ENCODE measurements at places on chromosomes 1 and 21. TPM values are rescaled to one million over a fixed set of nuclear protein-coding genes. Genes with fewer than 3 reads are reported as not detected.

- no peak for DNase-seq
These were observed 376.5 kb downstream of the ADGRL2 start for GRCh38 chr1:82177192-82177591.

DNA sequence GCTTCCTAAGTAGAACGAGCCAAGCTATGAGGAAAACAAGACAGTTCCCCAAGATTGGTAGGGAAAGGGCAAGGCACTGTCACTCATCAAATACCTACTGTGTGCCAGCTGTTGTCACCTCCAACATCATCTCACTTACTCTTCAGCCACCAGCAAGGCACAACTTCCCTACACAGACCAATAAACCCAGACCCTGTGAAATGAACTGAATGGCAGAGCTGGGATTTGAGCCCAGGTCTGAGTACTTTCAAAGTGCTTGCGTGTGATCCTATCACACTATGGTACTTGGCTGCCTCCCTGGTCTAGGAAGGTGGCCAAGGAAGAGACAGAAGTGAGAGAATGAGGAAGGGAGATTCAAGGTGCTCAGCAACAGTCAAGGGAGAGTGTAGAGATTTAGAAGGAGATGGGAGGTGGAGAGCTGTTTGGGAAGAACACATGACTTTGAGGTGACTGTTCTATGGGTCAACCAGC, 16.7 kb upstream of the TRIM63 start:
- no peak for DNase-seq

The SLC26A9 gene
- not detected for total RNA-seq

DNA sequence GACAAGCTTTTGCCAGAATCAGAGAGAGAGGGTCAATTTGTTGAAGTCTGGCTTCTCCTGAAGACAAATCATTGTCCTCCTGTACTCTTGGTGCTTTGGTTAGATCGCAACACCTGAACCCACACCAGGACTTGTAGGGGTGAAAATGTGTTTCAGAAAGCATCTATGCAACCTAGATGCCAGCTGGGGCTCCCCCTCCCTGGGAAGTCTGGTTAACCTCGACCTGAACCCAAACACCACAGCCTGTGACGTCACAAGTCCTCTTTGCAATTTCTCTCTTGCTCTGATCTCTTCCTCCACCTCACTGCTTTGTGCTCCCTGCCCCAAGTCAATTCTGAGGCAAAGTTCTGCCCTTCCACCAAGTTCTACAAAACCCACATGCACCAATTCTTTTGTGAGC, 42.8 kb upstream of the USP24 start:
- DNase-seq = peak; percentile 84

GRCh38 chr1:46479744-46480350, 9.8 kb upstream of the DMBX1 start:
- DNase-seq = no peak

The AKIRIN1 gene
- 65.7 TPM for total RNA-seq

GRCh38 chr1:111535256-111536191, 32.1 kb upstream of the ADORA3 start:
- DNase-seq = no peak

- DNase-seq = no peak
These were observed 45.1 kb downstream of the SMG7 start for GRCh38 chr1:183517401-183517800.

DNA sequence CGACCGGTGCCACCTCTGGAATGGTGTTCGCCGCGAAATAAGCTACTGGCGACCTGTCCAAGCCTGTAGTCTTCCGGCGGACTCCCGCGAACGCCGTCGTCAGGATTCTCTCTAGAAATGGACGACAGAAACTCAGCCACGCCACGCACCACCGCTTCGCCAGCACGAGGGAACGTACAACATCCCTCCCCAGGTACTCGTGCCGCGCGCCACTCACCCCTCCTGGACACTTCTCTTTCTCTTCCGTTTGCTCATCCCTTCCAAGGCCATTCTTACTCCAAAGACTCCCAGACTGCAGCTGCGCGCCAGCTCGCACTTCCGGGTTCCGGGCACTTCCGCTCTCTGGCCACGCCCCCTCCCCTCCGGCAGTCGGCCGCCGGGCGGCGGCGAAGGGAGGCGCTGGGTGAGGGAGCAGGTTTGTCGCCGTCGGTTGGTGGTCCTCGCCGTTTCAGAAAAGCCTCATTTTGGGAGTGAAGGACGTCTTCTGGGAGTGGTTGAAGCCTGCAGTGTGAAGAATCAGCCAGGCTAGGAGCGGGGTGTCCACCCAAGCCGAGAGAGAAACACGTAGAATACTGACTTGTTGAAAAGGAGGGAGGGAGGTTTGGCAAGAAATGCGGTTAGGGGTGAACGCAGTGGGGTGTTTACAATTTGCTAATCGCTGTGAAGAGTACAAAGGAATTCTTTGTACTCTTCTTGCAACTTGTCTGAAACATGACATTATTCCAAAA, at the start of gene RBM34:
Gene RBM34, minus strand, starts transcription at position 294 of the 728 bp plus-strand sequence. Its CDS starts 24 bp downstream, at position 270.
- DNase-seq = peak; percentile 97

GRCh38 chr1:117388328-117388727, 21.1 kb downstream of the MAN1A2 start:
- peak; percentile 27 for DNase-seq

- peak; percentile 60 for DNase-seq
These were observed 28.5 kb downstream of the ECE1 start for GRCh38 chr1:21261551-21262292.

DNA sequence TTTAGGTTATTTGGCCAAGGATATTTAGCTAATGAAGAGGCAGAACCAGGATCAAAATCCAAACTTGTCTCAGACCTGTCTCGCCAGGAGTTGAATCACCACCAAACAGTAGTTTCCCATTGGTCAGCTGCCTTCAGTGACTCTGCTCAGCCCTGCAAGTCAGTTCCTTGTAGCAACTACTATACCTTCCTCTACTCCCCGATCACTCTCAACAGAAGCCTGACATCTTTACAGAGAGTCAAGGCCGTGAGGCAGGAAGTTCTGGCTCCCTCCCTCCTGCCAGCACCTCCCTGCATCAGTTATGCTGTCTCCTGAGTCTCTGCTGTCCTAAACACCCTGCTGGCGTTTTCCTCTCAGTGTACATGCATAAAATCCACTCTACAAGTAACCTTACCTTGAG, 13.2 kb downstream of the PSMD4 start:
- DNase-seq = no peak
